EH (cell line): ENCODE measurements at places on chromosomes 16 and 17.

DNA sequence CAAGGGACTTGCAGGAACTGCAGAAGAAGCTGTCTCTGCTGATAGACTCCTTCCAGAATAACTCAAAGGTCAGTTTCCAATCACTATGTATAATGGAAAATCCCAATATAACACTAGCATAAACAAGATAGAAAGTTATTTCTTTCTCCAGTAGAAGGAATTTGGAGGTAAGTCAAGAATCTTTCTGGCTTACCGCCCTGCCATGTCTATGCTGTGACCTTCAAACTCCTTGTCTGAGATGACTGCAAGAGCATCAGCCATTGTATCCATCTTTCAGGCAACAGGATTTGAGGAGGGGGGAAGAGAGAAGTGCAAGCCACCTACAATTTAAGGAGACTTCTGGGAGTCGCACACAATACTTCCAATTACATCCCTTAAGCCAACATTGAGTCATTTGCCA, 2.7 kb downstream of the LDAF1 start:
- DNase-seq, result peak; percentile 20

DNA sequence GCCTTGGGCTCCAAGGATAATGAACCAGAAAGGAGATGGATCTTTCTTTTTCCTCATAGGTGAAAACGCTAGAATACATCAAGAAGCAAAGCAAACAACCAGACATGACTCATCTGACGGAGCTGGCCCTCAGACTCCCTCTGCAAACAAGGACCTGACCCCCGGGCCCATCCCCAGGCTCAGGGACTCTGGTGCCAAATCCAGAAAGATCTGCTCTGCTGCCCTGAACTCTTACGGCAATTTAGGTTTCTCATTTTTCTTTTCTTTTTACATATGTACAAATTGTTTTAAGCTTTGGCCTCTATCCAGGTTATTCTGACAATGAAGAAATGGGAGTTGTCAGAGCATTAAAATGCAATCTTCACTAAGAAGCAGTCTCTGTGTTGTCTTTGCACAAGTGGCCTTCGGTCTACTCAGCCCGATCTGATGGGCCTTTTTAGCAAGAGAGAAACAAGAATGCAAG, 17.7 kb downstream of the KNOP1 start:
- peak; percentile 32 for DNase-seq

DNA sequence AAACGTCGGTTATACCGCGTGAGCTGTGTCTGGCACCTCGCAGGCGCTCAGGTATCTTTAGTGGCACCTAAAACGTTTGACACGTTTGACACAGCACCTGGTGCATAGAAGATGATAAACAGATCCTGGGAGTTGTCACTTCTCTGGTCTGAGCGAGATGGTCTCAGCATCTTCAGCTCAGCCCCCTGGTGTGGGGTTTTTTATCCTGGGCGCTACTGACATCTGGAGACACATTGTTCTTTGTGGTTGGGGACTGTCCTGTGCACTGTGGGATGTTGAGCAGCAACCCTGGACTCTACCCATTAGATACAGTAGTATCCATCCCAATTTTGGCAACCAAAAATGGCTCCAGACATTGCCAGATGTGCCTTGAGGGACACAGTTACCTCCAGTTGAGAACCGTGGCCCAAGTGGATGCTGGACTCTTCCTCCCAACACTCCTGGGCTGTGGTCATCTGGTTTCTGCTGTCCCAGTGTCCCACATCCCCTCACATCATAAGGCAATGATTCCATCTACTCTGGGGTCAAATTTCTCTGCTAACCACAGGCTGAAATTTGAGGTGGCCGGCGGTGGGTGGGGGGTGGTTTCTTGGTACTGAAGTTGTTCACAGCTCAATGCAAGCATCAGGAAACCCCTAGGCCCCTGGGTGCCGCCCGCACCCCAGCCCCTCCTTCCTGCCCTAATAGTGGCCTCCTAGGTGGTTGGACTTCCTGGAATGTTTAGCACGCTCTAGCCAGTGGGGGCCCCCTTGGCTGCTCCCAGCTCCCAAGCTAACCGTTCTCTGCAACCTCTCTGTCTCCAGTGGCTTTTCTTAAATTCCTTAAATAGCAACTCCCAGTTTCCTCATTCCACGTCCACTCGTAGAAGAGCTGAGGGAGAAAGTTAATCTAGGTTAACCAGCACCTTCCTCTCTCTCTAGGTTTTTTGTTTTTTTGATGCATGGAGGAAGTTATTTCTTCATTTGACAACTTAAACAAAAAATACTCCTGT, 124.8 kb downstream of the ABCC1 start:
- peak; percentile 98 for DNase-seq

DNA sequence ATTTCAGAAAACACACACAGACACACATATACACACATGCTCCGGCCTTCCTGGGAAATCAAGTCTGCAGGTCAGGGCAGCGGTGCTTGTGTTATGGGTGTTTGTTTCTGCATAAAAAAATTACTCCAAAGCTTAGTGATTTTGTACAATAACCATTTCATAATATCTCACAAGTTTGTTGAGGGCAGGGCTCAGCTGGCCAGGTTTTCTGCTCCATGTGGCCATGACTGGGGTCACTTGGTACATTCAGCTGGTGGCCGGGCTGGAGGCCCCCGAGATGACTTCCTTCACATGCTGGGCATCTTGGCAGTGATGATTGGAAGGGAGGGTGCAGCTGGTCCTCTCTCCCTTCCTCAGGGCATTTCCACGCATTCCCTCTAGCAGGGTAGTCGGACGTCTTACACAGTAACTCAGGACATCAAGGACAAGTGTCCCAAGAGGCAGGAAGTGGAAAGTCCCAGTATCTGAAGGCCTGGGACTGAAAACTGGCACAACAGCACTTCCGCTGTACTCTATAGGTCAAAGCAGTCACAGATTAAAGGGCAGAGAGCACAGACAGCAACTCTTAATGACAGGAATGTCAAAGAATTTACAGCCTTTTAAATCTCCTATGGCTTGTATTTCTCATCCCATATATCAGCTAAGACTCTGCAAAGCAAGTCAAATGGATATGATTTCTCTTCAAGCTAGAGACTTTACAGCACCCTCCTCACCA, 127.4 kb downstream of the ZNF18 start:
- DNase-seq, result no peak

- DNase-seq, result no peak
Observed at GRCh38 chr16:84260766-84261554, 21.1 kb upstream of the KCNG4 start.

DNA sequence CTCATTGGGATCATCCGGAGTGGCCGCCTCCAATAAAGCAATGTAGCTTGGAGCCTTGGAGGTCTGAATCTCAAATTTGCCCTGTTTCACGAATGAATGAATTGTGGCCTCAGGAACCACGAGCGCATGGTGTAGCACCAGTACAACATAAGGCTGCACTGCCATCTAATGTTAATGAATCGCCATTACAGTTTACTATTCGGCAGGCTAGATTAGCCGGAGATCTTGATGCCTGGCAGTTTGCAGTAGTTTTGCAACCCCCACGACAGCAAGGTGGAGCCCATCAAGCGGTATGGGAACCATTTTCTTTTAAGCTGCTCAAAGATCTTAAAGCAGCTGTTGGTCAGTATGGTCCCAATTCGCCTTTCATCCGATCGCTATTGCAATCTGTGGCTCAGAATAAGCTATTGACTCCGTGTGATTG, 18.8 kb downstream of the ALOX15B start:
- DNase-seq, result peak; percentile 77

DNA sequence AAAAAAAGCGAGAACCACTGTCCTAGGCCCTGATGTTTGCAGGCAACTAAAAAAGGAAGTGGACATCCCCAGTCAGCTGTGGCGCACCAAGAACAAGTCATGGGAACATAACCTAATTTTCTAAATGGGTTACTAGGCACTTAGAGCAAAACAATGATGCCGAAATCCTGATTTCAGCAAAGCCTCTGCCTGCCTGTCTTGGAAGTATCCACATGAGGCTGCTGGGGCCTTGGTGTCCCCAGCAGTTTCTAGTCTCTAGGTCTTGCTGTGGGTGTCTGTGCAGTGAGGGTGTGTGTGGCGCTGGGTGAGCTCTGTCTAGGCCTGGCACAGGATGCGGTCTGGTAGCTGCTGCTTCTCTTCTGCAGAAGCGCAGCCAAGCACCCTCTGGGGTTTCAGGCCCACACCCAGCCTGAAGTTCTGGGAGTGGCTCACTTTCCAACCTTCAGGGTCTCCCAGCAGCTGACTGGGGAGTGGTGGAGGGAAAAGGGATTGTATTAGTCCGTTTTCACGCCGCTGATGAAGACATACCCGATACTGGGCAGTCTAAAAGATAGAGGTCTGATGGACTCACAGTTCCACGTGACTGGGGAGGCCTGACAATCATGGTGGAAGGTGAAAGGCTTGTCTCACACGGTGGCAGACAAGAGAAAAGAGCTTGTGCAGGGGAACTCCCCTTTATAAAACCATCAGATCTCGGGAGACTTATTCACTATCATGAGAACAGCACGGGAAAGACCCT, 21.1 kb downstream of the STH start:
- no peak for DNase-seq

DNA sequence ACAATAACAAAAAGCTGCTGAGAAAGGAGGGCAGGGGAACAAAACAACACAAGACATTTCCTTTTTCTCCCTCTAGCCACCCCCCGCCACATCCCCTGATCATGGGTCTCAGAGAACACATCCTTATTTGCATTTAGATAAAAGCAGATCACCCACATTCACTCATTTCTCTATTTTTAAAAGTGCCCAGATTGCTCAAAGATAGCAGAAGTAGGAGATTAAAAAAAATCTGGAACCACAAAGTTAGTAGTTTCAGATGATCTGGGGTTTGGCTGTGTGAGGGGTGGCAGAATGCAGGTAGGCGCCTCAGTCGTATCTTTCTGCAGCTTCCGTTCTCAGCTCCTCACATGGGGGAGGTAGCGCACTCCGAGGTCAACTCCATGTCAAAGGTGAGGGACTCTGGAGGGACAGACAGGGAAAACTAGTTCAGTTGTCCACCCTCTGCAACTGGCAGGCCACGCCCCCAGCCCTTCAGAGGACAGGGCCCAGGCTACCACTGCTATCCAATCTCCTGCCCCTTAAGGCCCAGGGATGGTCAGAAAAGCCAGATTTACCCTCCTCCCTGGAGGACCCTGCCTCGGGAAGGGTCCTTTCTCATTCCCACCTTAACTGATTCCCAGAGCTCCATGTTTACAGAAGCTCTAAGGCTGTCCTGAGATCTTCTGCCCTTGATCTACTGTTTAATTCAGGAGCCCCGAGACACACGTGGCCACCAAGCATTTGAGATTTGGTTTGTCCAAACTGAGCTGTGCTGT, 27.3 kb downstream of the STAT5A start:
- DNase-seq, result no peak

- no peak for DNase-seq
Observed at GRCh38 chr17:40707745-40708144, 4.2 kb upstream of the KRT24 start.

GRCh38 chr17:63984236-63984635, 11.5 kb upstream of the SCN4A start:
- DNase-seq, result peak; percentile 47

DNA sequence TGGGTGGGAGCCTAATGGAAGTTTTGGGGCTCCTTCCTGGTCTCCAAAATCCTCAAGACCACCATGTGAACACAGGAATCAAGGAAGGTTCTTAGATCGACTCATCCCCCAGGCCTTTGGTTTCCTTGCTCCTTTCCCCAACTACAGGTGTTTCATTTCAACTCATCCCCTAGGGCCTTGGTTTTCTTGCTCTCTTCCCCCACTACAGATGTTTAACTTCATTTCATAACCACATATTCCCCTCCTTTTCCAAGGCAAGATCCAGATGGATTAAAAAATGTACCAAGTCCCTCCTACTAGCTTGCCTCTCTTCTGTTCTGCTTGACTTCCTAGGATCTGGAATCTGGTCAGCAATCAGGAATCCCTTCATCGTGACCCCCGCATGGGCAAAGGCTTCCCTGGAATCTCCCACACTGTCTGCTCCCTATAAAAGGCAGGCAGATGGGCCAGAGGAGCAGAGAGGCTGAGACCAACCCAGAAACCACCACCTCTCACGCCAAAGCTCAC, at the start of gene CCL11:
TSS of gene CCL11 (plus strand) at position 457 of the 507 bp plus-strand sequence. CDS start 67 bp downstream, outside the sequence.
- DNase-seq, result peak; percentile 27

DNA sequence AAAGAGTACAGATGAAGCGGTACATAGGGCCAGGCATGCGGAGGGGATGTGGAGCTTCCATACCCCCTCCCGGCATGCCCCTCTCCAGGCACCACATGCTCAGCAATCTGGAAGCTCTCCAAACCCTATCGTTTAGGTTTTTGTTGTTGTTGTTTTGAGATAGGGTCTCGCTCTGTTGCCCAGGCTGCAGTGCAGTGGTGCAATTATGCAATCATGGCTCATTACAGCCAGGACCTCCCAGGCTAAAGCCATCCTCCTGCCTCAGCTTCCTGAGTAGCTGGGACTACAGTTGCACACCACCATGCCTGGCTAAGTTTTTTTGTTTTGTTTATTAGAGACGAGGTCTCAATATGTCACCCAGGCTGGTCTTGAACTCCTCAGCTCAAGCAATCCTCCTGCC, 50.8 kb downstream of the WWOX start:
- no peak for DNase-seq

GRCh38 chr17:78484271-78485246, 92.6 kb downstream of the DNAH17 start:
- DNase-seq, result peak; percentile 27

GRCh38 chr17:50151937-50152547, 1.6 kb upstream of the PPP1R9B start:
- DNase-seq, result peak; percentile 93

DNA sequence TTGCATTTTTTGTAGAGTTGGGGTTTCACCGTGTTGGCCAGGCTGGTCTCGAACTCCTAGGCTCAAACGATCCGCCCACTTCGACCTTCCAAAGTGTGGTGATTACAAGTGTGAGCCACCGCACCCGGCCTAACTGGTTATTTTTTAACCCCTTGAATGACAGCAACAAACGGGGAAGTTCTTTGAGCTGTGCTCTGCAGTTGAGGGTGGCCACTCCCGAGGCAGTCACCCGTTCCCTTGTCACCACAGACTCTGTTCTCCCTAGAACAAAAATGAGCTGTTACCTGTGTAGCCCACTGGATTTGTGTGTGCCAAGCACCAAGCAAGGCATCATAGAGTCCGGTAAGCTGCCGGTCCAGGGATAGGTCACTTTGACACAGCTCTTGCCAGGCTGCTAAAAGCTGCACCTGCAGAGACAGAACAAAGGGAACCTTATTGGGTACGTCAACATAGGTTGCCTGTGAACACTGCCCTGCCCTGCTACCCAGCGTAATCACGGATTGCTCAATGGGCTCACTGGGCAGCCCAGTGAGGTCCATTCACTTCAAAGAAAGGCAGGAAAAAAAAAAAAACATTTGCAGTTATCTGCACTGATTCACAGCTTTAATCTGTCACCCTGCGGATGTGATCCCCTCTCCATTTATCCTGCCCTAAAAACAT, 19.6 kb downstream of the COG7 start:
- DNase-seq, result no peak

GRCh38 chr16:84314373-84314772, 19.7 kb downstream of the WFDC1 start:
- peak; percentile 41 for DNase-seq
